ENCODE measurements at places on chromosomes 5 and 9.

GRCh38 chr9:104078596-104078995, 15.5 kb upstream of the SMC2 start:
- no peak for DNase-seq

- no peak for DNase-seq
These were observed 235.4 kb downstream of the CACNA1B start for GRCh38 chr9:138112791-138113600.

GRCh38 chr9:92720807-92721535, 43.7 kb downstream of the BICD2 start:
- DNase-seq, result no peak

DNA sequence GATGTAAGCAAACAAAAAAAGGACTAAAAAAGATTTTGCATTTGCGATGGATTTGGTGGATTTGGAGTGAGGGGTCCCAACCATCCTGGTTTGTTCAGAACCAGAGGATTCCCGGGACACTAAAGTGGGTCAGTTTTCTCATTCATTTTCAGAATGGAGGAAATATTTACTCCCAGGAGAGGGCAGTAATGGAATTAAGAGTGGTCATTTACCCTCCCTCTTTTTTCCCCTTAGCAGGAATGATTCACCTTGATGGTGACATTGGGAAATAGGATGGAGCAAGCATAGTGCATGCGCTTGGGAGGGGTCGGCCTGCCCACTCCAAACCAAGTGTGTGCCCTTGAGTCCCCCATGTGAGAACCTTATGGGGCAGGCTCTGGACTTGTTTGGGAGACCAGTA, 164.2 kb upstream of the PUM3 start:
- no peak for DNase-seq

GRCh38 chr5:33969572-33970452, 14.7 kb downstream of the SLC45A2 start:
- DNase-seq, result peak; percentile 43

DNA sequence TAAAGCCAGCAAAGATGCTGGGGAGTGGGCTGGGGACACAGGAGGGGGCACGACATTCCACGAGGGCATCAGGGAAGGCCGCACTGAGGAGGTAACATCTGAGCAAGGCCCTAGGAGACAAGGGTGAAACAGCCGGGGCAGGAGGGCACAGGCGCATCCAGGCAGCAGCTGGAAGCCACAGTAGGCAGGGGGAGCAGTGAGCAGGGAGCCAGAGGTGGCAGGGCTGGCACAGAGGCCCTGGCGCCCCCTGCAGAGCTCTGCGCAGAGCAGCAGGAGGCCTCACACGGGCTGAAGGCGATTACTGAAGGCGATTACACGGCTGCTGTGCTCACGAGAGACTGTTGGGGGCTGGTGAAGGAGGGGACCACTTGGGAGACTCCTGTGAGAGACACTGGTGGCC, 15.4 kb downstream of the LMAN2 start:
- DNase-seq, result no peak

DNA sequence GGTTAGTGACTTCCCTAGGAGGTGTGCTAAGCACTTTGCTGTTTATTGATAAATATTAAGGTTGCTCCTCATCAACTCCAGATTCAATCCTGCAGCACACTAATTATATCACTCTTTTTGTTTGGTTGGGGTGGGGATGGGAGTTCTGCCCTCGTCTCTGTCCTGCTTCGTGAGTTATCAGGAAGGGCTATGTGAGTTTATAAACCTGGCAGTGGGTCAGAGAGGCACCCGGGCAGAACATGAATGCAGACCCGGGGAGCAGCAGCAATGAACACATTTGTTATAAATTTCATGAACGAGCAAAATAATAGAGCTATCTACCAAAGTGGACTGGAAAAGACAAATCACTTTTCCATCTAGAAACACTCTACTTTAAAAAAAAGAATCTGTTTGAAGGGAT, 125.5 kb upstream of the WWC1 start:
- DNase-seq, result no peak

GRCh38 chr9:8660383-8660782, 860.8 kb upstream of the DMAC1 start:
- no peak for DNase-seq

GRCh38 chr9:125663127-125663526, 43.9 kb downstream of the MAPKAP1 start:
- DNase-seq, result no peak

DNA sequence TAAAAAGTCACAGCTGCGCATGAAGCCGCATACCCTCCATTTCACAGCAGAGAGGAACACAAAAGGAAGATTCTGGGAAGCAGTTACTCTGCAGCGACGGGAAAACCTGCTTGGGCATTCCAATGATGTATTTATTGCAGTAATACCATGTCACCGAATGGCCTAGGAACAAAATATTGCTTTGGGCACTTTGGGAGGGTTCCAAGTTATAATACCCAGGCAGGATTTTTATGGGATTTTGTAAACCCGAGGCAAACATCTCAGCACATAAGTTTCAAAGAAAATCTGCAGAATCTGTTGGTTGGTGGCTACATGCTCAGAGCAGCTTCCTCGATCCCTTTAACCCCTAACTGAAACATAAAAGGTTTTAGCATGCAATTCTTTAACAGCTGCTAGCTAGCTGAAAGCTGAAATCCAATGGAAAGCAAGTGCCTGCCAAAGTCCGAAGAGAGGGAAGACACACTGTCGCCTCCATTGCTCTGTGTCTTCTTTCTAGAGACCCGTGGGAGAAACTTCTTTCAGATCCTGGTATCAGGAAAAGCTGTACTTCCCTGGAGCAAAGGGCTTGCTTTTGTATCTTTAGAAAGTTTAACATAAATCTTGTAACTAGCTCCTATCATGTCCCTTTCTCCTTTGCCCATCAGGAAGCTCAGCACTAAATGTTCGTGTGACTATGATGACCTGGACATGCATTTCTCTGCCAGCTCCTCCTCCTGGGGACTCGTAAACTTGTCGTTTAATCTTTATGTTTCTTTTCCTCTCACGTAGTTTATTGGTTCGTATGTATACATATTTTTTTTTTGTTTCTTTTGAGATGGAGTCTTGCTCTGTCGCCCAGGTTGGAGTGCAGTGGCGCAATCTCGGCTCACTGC, 195.0 kb downstream of the MAPKAP1 start:
- no peak for DNase-seq

- DNase-seq, result no peak
These were observed 154.5 kb downstream of the YIPF5 start for GRCh38 chr5:144015961-144016360.

GRCh38 chr9:98007251-98007928, 24.2 kb downstream of the ANP32B start:
- DNase-seq, result no peak

DNA sequence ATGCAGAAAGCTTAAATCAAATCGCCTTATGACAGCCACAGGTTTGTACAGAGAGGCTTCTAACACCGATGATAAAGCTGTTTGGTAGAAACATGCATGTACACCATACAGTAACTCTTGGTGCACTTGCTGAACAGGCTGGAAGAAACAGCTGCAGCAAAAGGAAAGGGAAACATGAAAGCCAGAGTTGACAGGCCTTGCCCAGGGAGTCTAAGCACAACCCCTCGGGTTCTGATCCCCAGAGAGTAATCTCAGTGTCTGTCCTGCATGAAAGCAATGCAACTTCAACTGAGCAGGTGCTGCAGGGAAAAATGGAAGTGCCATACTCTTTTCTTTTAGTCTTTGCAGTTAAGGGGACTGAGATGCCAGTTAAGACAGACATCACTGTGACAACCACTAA, 419.9 kb downstream of the BNC2 start:
- DNase-seq, result no peak

DNA sequence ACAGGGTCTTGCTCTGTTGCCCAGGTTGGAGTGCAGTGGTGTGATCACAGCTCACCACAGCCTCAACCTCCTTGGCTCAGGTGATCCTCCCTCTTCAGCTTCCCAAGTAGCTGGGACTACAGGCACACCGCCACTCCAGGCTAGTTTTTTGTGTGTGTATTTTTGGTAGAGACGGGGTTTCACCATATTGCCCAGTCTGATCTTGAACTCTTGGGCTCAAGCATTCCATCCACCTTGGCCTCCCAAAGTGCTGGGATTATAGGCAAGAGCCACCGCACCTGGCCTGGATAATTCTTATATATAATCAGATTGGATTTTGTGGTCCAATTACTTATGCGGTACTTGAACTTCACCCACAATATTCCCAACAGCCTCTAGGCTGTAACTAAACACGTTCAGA, 19.8 kb downstream of the CCDC69 start:
- no peak for DNase-seq

GRCh38 chr9:116100711-116101121, 52.9 kb upstream of the PAPPA start:
- DNase-seq, result no peak

- DNase-seq, result no peak
These were observed 90.6 kb upstream of the ICE1 start for GRCh38 chr5:5331848-5332247.

DNA sequence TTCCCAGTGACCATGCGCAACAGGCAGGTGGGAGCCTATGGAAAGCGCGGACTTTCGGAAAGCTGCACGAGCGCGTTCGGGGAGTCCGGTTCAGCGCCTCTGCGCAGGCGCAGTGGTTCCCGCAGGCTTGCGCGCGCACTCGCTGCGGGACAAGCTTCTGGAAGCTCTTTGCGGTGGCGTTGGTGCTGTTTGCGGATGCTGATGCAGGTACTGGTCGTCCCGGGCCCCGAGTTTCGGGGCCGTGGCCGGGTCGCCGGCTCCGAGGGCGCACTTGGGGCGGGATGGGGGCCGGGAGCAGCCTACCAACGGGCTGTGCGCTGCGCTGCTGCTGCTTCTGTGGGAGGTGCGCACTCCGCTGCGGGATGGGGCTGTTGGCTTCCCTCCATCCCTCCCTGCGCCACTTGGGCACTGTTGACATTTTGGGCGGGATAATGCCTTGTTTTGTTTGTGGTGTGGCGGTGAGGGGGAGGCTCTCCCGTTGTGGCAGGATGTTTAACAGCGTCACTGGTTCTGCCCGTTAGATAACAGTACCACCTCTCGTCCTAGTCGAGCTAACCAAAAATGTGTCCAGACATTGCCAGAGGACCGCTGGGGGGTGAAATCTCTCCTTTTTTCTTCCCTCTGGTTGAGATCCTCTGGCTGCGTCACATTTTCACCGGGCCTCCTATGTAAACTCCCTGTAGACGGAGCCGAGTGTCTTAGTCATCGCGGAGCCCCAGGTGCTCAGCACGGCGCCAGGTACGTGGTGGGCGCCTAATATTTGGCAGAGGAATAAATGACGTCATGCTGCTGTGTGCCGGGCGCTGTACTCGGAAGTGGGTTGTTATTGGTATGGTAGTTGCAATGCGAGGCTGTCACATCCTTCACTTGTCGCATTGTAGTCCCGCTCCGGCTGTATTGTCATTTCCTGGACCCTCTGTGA, at the start of gene ZNF483:
ZNF483 (plus strand) TSS at position 124 of the 922 bp plus-strand sequence. CDS start 2,217 bp downstream, outside the sequence.
- peak; percentile 49 for DNase-seq

DNA sequence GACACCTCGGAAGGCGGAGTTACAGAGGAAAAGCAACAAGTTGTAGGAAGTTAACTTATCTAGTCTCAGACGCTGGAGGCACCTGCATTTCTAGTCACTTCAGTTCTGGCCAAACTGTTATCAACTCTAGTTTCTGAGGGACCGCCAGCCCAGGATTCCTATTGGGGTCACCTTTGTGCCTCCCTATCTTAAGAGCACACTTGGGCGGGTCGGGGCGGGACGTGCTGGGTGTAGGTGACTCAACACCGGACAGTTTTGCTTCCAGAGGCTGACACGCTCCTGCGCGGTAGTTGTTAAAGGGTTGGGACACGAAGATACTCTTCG, 679 bp upstream of the KDM4C start:
- DNase-seq, result peak; percentile 48

DNA sequence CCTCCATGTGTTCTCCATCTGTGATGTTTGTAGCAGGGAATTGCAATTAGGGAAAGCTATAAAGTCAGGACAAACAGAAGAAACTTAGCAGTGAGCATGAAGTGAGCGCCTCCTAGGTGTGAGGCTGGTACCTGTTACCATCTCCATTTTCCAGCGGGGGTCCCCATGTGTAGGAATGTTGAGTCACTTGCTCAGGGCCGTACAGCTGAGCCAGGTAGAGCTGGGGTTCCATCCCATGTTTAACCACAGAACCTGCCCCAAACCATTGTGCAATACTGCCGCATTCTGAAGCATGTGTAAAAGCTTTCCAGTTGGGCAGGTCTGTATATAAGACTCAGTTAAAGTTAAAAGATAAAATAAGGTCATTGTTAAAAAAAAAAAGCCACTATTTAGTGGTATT, 62.7 kb downstream of the NDFIP1 start:
- no peak for DNase-seq

DNA sequence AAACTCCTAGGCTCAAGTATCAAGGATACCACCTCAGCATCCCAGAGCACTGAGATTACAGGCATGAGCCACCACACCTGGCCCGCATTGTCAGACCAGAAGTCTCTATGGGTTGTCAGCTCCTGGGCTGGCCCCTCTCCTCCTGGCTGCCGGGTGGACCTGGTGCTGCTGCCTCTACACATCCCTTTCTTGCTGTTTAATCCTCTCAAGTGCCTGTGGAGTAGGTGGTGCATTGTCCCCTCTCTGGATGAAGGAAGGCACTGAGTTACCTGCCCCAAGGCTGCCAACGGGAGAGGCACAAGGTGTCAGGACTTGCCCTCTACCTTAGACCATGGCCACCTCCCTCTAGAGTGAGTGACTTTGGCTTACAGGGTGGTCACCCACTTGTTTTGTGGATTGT, 37.4 kb downstream of the PHF2 start:
- DNase-seq, result no peak

DNA sequence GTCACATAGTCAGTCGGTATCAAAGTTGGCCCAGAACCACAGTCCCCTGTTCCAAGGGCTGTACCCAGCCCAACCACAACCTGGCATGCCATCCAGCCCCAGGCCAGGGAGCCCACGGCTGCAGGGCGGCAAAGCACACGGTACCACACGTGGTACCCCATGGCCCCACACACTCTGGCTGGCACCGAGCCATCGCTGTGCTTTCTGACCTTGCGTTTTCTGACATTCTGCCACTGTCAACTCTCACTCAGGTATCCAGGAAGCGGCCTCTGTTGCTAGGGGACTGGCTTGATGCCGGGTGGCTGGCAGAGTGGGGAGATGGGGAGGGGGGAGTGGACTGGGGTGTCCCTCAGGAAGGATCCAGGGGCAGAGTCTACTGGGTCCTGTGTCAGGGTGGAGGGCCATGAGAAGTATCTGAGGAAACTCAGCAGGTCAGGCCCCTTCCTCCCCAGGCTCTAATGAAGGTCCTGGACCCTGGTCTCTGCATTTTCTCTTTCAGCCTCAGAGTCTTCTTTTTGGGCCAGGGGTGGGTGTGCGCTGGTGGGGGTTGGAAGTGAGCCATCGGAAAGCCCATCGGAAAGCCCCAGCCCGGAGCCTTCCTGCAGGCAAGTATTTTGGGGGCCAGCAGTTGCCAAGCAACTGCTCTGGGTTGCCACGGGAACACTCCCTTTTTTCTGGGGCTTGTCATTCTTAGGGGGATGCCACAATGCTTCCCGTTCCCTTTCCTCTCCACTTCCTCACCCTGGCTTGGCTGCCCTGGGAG, 21.0 kb upstream of the RALGDS start:
- no peak for DNase-seq

GRCh38 chr9:84667571-84668195, 1.8 kb upstream of the NTRK2 start:
- no peak for DNase-seq

GRCh38 chr9:20236676-20237075, 385.6 kb downstream of the MLLT3 start:
- no peak for DNase-seq

- DNase-seq, result no peak
These were observed 191.6 kb upstream of the CTNND2 start for GRCh38 chr5:12095808-12096281.

- no peak for DNase-seq
These were observed 605.8 kb upstream of the PTGER4 start for GRCh38 chr5:40073927-40074326.
